ENCODE measurements at places on chromosomes 4 and X.

DNA sequence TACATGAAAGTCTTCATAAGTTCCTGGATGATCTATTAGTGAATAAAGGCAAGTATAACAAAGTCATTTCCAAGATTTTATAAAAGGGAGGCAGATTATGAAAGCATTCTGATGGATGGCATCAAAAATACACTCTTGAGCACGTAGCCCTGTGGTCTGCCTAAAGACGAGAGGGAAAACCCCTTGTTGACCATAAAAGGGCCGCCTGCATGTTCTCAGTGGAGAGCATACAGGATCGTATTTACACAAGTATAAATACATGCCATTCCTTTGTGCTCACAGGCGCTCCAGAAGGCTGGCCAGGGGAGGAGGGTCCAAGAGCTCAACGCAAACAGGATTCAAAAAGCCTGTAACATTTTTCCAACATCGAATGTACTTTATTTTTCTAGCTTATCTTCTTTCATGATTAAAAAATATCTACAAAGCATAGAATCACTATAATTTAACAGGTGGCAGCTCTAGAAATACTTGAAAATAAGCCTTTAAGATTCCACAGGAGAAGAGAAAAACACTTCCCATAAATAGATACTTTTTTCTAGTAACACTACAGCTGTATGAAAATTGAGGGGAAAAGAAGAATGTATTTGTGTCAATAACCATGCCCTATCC lies 29.6 kb downstream of the PDGFC start:
- DNase-seq, result no peak

- DNase-seq, result no peak
Observed at GRCh38 chr4:168637872-168638756, 141.3 kb downstream of the PALLD start.

DNA sequence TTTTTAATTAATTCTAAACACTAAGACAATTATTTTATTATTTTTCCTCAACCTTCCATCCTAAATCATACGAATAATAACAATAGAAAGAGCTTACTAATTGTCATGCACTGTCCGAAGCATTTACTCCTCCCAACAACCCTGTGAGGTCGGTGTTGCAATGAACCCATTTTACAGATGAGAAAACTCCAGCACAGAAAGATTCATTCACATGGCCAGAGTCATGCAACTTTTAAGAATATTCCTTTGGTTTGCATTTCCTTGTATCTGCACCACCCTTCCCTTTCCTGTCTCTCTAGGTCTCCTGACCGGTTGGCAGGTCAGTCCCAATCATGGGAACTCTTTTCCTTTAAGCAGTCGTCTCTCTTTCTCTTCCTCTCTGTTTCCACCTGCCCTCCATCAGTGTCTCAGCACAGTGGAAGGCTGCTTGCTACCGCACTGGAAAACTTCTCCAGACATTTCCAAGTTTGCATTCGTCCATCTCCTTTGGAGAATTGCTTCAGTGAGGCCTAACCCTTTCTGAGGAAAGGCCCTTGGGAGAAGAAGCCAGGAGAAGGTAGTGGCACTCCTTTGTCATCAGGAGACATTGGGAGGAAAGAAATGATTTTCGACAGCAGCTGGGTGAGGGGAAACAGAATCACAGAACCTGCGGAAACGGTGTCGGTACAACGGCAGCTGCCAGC lies 1.9 kb upstream of the TMSB4X start:
- no peak for DNase-seq

- no peak for DNase-seq
Observed at GRCh38 chr4:105440890-105441289, 33.0 kb downstream of the PPA2 start.

DNA sequence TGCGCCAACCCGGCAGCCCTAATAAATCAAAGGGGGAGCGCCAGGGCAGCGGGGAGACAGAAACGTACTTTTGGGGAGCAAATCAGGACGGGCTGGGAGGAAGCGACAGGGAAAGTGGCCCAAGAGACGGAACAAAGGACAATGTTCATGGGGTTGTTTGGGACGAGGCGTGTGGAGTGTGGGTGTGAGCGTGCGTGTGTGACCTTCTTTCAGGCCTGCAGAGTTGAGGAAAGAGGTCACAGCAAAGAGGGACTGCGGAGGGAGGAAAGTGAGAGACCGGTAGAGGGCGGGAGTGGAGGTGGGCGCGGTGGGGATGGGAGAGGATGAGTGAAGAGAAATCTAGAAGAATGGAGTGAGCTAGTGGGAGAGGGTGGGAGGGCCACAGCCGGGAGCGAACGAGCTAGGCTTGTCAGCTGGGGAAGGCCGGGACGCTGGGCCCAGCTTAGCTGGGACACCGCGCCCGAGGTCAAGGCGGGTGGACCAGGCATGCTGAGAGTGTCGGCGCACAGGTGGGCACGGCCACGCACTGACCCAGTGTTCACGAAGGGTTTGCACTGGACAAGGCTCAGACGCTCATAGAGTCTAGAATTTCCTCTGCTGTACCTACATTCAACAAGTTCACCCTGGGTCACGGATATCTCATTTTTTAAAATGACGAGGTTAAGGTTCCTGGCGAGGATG lies 14.7 kb upstream of the PITX2 start:
- DNase-seq, result no peak

- no peak for DNase-seq
Observed at GRCh38 chr4:82489987-82490386, 59.6 kb downstream of the ENOPH1 start.

GRCh38 chr4:80809039-80809729 lies 221.3 kb upstream of the BMP3 start:
- DNase-seq, result no peak

GRCh38 chr4:81921751-81922159 lies 450.0 kb upstream of the RASGEF1B start:
- DNase-seq, result no peak

DNA sequence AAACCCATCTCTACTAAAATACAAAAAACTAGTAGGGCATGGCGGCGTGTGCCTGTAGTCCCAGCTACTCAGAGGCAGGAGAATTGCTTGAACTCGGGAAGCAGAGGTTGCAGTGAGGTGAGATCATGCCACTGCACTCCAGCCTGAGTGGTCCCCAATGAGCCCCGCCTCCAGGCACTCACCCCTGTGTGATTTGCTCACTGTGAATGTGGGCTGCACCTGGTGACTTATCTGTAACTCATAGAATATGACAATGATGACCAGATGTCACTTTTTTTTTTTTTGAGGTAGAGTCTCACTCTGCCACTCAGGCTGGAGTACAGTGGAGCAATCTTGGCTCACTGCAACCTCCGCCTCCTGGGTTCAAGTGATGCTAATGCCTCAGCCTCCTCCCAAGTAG lies 49.0 kb upstream of the HOPX start:
- no peak for DNase-seq

DNA sequence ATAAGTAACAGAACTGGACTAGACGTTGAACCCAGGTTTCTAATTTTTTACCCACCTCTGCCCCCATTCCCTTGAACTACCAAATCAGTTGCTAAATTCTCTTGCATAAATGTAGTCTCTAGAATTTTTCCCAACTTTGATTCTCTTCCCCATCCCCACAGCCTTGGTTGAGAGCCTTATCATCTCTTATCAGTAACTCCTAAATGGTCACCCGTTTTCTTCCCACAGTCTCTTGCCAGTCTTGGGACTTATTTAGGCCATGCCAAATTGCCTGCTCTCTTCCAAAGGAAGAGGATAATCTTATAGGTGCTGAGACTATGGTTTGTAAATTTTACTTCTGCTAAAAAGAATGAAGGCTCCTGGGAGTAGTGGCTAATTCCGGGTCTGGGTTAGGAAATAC lies 13.3 kb downstream of the PARM1 start:
- no peak for DNase-seq

DNA sequence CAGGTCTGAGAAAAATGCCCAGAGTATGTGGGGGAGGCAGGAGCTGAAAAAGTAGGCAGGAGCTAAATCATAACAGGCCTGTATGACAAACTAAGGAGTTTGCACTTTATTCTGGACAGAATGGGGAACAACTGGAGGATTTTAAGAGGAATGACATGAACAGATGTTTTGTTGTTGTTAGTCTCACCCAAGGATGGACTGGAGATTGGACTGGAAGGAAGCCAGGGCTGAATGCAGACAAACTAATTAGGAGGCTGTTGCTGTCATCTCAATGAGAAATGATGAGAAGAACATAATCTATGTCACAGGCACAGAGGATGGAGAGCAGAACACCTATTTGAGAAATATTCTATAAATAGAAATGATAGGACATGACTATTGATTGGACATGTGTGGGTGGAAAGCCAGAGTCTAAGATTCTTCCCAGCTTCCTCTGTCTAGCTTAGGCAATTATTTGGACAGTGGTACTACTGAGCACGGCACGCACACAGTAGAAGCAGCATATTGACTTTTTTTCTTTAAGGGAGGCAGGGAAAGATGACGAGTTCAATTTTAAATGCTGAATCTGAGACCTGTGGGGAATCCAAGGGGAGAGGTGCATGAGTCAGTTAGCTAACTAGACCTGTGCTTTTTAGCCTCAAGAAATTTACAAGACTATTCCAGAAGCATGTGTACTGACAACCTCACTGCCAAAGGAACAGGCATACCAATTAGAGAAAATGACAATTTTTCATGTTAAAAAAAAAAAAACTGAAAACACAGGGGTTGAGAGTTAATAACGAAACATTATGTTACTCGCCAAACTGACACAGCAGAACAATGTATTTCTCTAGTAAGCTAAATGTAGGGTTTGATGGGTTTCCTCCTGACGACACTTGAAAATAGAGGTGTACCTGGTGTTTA lies 963 bp upstream of the USO1 start:
- no peak for DNase-seq

DNA sequence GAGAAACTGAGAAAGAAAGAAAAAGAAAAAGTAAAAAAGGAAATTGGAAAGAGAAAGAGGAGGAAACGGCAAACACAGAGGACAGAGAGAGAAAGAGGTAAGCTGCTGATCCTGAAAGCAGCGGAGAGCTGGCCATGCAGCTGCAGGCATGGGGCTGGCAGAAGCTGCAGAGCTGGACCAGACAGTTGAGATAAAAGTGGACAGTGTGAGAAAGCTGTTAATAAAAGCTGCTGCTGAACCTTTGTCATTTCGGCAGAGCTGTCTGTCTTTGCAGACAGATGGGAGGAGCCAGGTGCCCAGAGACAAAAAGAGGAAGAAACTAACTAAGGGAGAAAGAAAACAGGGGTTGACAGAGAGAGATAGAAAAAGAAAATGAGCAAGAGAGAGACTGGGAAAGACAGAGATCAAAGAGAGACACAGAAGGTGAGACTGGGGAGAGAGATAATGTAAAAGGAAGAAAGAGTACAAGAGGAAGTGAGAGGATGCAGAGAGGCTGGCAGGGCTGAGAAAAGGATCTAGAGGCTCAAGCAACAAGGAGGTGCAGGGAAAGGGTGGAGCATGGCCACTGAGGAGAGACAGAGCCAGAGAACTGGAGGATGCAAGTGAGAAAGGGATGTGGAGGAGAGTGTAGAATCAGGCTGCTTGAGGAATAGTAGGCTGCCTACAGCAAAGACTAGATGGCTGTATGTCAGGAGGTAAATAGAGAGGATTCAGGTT lies 376.8 kb upstream of the FGF16 start:
- no peak for DNase-seq

DNA sequence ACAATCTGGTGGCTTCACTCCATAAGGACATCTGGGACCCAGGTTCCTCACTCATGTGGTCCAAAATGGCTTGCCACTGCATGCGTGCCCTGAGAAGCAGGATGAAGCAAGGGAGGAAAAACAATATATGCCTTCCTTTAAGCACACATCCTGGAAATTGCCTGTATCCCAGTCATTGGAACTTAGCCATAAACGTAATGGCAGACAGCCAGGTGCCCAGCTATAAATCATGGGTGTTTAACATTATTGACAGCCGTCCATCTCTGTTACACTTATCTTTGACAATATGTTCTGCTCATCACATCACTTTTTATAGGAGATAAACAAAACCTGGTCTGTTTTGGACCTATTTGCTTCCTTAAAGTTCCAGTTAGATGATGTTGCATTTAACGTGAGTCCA lies 181.0 kb downstream of the AASDH start:
- no peak for DNase-seq

DNA sequence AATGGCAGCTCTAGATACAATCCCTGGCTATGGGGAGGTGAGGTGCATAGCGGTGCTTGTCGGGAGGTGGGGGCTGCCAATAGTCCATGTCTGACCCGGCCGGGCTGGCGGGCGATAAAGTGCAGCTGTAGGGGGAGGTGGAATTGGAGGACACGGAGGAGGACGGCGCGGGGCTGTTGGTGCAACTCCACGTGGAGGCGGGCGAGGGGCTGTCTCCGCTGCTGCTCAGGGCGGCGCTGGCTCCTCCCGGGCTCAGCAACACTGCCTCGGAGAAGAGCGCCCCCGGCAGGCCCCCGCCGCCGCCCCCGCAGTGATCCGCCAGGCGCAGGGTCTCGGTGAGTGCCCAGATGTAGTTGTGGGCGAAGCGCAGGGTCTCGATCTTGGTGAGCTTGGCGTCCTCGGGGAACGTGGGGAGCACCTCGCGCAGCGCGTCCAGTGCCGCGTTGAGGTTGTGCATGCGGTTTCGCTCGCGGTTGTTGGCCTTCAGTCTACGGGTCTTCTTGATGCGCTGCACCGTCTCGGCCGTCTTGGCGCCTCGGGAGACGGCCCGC lies 1.3 kb downstream of the NEUROG2 start:
- DNase-seq, result no peak

GRCh38 chr4:8820178-8821102 lies 51.2 kb downstream of the HMX1 start:
- DNase-seq, result no peak

DNA sequence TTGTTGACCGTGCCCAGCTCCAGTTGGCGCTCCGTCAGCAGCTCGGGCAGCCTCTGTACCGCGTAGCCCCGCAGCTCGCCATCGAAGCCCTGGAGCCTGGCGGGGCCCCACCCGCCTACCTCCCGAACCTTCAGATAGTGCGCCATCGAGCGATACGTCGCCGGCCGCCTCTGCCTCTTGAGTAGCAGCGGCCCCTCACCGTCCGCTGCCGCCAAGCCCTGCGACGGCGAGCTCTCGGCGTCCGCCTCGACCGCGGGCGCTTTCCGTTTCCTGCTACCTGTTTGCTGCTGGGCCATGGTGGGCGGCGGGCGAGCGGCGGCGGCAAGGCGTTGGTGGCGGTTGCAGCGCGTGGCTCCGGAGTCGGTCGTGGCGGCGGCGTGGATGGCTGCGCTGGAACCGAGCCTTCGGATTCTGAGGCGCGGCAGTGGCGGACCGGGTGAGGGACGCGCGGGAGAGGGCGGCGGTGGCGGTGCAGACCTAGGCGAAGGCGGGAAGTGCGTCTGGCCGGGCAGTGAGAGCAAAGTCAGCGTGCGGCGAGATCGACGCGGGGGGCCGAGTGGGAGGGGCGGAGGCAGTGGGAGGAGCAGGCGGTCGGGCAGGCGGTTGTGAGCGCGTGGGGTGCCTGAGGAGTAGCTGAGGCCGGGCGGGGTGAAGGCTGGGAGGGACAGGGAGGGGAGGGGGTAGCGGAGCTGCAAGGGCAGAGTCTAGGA lies at the start of gene DCAF12L1:
DCAF12L1 (minus strand) TSS at position 502 of the 710 bp plus-strand sequence; CDS start at position 296, 206 bp downstream.
- DNase-seq, result no peak

GRCh38 chrX:49949961-49950360 lies 27.6 kb downstream of the CLCN5 start:
- DNase-seq, result no peak

DNA sequence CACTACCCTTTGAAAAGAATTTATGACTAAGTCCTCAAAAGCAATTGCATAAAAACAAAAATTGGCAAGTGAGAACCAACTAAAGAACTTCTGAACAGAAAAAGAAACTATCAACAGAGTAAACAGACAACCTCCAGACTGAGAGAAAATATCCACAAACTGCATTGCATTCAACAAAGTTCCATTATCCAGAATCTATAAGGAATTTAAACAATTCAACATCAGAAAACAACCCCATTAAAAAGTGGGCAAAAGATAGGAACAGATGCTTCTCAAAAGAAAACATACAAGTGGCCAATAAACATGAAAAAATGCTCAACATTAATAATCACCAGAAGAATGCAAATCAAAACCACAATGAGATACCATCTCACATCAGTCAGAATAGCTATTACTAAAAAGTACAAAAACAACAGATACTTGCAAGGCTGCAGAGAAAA lies 130.2 kb downstream of the GASK1B start:
- no peak for DNase-seq
